NCI-H2029 treated with DMSO at 0.1 percent for 48 hours (cell line): ENCODE measurements at places on chromosomes 13 and 19.
A peak's percentile ranks its signal among the peaks of the same experiment; 100 is the strongest.

- DNase-seq: peak; percentile 25
Observed at GRCh38 chr19:58361900-58362271, 665 bp downstream of the ZNF497 start.

DNA sequence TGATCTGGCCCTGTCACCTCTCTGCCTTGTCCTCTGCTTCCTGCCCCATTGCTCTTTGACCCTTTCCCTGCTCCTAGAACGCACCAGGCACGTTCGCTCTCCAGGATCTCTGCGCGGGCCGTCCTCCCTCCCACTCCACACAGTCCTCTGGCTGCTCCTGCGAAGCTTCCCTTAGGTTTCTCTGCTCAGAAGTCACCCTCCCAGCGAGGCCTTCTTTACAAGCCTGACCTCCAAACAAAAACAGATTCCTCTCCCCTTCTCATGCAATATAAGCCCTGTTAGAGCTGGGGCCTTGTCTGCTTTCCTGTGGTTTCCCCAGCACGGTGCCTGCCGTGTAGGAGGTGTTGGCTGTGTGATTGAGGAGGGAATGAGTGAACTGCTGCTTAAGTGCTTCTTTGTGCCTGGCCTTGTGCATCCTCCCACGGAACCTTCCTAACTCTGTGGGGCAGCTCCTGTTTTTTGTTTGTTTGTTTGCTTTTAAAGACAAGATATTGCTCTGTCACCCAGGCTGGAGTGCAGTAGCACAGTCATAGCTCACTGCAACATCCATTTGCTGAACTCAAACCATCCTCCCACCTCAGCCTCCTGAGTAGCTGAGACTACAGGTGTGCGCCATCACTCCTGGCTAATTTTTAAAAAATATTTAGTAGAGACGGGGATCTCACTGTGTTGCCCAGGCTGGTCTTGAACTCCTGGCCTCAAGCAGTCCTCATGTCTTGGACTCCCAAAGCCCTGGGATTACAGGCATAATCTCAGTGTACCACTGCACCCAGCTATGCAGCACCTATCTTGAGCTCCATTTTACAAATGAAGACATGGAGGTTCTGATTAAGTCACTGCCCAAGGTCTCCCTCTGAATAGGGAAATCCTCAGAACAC lies 82.0 kb downstream of the SIPA1L3 start:
- no peak for DNase-seq

- DNase-seq: no peak
Observed at GRCh38 chr13:45454204-45454603, 10.5 kb upstream of the COG3 start.

DNA sequence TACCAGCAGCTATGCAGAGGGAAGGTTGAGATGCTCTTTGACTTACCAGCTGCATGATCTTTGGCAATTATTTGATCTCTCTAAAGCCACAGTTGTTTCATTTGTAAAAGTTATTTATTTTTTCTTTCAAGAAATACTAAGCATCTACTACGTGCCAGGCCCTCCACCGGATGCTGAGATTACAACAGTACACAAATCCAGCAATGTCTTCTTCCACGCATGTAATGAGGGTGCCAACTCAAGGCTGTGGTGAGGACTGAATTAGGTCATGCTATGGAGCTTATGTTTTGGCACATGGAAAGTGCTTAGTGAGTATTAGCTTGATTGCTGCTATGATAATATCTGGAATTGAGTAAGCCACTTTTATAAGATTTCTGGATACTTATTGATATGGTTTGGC lies 358.2 kb downstream of the IRS2 start:
- no peak for DNase-seq

- no peak for DNase-seq
Observed at GRCh38 chr13:90680826-90681225, 666.7 kb upstream of the MIR17HG start.

- DNase-seq: no peak
Observed at GRCh38 chr19:27647423-27647822, 1565.5 kb downstream of the UQCRFS1 start.
